ENCODE measurements at places on chromosomes 1 and 21. TPM values are rescaled to one million over a fixed set of nuclear protein-coding genes. Genes with fewer than 3 reads are reported as not detected.

Gene TIAM1
- 38.1 TPM for total RNA-seq

Gene COL11A1
- 0.51 TPM for total RNA-seq

DNA sequence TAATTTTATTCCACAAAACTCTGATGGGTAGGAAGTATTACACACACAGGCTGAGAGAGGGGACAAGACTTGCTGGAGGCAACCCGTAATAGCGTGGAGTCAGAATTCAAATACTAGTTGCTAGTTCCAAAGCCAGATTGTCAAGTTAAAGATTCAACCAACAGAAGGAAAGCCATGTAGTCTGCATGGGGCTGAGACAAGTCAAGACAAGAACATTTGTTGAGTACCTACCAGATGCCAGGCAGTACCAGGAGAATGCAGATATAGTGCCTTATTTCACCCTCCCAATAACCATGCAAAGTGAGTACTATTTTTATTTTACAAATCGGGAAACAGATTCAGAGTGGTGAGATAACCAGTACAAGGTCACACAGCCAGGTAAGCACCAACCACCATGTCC lies 110.4 kb upstream of the SPATA6 start:
- H3K4me3 ChIP-seq, result no peak overlapping the region
- no peaks in the 10 kb centered on the region for H3K36me3 ChIP-seq
- no peak for DNase-seq
- no peaks in the 10 kb centered on the region for H3K27me3 ChIP-seq
- H3K4me1 ChIP-seq, result no peaks in the 10 kb centered on the region
- H3K27ac ChIP-seq, result no peak overlapping the region

- peaks cover 6% of the 10 kb centered on the region for H3K4me1 ChIP-seq
- no peaks in the 10 kb centered on the region for H3K27me3 ChIP-seq
- no peak overlapping the region for H3K4me3 ChIP-seq
- H3K36me3 ChIP-seq, result no peaks in the 10 kb centered on the region
- H3K27ac ChIP-seq, result no peak overlapping the region
Measured at GRCh38 chr1:2468041-2468472, 8.0 kb upstream of the PLCH2 start.

DNA sequence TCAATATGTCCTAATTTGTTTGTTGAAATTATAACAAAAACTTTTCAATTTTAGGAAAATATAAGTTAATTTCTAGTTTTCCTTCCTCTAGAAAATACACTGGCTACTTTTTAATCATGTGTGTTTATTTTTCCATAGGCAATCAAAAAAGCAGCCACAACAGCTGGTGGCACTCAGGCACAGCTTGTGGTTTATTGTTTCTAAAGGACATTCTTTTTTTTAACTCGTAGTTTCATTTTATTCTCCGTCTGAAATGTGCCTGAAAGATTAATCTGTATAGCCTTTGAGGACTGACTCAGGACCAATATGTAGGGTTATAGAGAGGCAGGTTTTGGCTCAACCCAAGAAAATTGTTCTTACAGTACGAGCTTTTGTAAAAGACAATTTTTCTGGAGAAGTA lies 20.7 kb upstream of the STX12 start:
- no peaks in the 10 kb centered on the region for H3K27me3 ChIP-seq
- no peak overlapping the region for H3K4me3 ChIP-seq
- no peaks in the 10 kb centered on the region for H3K36me3 ChIP-seq
- H3K27ac ChIP-seq, result peak overlapping the region; percentile 15
- no peak for DNase-seq
- no peaks in the 10 kb centered on the region for H3K4me1 ChIP-seq
